ENCODE measurements at places on chromosomes 16 and 17.
A peak's percentile ranks its signal among the peaks of the same experiment; 100 is the strongest.

DNA sequence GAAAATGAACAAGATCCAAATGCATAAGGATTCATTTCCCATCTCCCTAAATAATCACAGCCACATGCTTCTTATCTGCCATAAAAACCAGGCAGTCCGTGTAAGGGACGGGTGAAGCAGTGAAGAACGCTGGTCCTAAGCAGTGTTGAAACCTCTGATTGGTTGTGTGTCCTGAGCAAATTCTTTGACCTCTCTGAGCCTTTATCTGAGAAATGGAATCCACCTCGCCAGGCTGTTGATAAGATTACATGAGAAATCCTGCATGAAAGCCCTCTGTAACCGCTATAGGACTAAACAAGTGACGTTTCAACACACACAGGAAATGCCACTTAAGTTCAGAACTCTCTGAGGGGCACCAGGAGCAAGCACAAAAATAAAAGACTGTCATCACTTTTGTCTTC lies 26.8 kb downstream of the GAS7 start:
- DNase-seq = no peak

GRCh38 chr17:22600644-22601298 lies 908.4 kb downstream of the KCNJ18 start:
- DNase-seq = no peak

DNA sequence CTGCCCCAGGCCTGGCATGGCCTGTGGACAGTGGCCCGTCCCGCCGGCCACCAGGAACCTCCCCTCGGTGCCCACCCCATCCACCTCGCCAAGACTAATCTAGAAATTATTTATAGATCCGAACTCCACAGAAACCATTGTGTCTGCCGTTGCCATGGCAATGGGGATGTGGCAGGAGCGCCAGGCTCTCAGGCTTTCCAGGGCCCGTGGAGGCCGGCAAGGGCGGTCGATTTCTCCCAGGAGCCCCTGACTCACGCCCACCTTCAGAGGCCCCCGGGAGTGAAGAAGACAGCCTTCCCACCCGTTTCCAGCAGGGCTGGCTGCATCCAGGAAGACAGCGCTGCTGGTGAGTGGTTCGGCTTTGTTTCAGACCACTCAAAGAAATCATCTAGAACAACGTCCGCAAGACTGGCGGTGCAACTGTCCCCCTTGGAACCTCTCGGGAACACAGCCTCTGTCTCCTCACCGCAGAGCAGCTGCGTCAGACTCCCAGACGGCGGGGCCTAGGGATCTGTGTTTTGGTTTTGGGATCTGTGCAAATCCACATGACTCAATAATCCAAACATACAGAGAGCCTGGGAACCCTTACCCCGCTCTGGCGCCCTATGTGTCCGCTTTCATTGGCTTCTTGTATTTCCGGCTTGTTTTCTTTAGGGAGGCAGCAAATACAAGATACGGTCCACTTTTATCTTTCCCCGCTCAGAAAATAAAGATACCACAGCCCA lies 48.5 kb upstream of the ZCCHC14 start:
- DNase-seq = no peak

GRCh38 chr16:89119661-89120141 lies 26.0 kb downstream of the ACSF3 start:
- DNase-seq = no peak

DNA sequence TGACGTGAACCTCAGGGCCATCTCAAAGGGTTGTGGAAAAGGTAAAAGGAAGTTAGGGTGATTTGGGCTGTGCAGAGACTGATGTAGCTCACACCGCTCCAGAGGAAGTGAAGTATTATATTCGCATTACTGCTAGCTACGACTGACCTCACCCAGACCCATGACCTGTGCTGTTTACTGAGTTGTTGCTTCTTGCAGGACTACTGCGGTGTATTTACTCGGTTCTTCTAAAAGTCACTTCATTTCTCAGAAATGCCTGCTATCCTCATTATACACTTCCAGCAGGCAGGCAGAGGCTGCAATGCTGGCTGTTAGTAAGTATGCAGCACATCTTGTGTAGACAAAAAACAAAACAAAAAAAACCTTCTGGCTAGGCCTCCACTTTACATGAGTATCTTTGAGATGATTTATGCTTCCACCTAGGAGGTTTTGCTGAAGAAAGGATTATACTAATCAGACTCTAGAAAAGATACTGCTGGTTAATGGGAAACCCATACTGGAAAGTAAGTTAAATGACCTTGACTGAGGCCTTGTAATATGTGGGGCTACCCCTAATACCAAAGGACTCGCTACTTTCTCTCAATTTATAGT lies 76.0 kb downstream of the CREBBP start:
- no peak for DNase-seq

DNA sequence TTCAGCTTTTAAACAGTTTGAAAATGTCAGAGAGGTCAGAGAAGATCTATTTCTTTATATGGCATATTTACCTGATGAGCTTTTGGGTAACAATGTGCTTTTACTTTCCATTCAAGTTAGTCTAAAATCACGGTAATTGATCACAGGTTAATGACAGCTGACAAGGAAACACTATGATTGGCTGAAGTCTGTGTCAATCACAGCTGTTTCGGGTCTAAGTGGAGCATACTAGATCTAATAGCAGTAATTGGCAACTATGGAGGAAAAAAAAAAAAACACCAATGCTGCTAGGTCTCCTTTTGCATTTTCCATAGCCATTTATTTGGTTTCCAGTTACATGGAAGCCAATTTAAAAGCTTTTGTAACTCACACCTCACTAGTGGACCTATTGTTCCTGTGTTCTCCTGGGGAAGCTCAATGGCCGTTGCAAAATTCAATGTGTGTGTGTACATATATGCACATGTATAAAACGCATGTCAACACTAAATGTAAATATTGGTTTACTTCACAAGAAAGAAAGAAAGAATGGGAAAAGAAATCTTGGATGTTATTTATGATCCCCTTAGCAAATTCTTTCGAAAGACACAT lies 568.3 kb upstream of the ZFHX3 start:
- no peak for DNase-seq

DNA sequence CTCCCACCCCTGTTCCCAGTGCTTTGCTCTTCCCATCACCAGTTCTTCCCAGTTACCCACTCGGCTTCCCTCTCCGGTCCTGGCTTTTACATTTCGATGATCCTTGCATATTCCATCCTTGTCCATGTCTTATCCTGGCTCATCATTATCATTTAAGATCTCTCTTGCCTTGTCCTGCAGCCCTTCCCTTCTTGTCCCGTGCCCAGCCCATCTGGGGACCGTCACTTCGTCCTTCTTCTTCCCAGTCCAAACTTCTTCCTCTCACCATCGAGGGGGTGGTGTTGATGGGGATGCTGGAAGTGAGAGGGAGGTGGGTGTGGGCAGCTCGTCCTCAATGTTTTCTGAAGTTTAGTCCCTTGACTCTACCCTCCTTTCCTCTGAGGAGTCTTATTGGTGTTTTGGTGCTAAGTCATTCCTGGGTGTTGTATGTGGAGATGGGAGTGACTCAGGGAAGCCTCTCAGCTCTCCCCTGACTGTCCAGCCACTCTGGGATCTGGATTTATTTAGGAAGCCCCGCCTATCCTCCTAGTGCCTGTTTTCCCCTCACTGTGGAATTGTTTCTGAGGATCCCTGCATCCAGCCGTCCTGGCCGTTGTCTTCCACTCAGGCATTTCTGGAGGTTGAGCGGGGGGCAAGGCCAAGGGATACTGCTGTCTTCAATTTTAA lies 975 bp downstream of the SNX29 start:
- DNase-seq = peak; percentile 66

GRCh38 chr17:38702916-38703741 lies 1.9 kb upstream of the MLLT6 start:
- no peak for DNase-seq

DNA sequence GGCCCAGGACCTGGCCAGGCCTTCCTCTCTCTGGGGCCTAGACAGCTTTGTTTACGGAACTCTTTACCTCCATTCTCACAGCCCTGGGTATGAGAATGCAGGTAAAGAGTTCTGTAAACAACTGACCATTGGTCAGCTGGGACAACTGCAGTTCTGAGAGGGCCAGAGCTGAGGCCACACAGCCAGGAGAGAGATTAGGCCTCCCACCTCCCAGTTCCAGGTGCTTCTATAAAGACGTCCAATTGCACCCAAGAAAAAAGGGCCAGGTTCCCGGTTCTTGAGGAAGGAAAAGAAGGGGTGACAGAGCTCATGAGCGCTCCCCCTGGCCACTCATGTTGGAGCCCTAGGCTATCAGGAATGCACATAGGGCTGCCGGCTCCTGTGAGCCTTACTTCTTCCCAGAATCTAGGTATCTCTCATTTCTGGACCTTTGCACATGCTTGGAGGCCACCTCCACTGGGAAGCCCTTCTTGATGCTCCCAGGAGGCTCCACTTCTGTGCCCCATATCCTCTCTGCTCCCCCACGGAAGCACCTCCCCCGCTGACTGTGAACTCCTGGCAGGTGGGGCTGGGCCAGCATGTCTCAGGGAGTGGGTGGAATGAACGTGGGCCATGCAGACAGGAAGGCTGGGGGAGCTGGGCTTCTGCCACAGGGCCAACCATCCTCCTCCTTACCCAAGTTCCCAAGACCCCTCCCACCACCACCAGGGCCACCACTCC lies 13.1 kb downstream of the CNGB1 start:
- no peak for DNase-seq

- DNase-seq = no peak
These were observed 7.2 kb downstream of the KIAA0753 start for GRCh38 chr17:6633263-6633662.

DNA sequence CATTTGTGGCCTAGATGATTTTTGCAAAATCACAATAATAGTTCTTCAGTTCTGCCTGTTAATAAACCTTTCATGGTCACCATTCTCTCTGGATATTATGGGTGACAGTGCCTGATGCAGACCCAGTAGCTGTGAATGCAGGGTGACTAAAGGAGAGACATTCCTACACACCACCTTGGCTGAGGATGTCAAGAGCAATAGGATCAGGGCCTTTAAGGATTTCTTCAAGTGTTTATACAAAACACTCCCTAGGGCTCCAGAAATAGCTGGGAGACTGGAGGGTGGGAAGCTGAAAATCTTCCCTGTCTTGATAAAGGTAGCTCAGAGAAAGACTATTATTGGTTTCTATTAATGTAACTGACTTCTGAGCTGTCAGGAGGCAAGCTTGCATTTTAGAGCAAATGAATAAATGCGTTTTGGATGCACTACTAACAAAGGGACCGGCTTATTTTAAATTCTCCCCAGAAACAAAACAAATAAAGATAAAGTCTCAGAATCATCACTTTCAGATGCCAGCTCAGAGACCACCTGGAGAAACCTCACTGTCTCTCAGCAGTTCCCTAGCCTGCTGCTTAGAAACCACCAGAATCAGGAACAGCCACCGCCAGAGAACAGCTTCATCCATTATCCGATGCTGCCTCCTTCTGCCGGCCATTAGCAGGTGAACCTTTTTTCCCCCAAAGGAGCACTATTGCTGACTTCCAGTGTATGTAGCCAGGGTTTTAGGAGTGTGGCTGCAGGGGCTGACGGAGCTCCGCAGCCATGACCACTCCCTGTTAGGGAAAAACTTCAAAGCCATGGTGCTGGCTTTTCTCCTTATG lies 171.4 kb upstream of the DYNLRB2 start:
- DNase-seq = peak; percentile 52
